ENCODE measurements at places on chromosomes 5 and 9. TPM values are rescaled to one million over a fixed set of nuclear protein-coding genes. Genes with fewer than 3 reads are reported as not detected.

DNA sequence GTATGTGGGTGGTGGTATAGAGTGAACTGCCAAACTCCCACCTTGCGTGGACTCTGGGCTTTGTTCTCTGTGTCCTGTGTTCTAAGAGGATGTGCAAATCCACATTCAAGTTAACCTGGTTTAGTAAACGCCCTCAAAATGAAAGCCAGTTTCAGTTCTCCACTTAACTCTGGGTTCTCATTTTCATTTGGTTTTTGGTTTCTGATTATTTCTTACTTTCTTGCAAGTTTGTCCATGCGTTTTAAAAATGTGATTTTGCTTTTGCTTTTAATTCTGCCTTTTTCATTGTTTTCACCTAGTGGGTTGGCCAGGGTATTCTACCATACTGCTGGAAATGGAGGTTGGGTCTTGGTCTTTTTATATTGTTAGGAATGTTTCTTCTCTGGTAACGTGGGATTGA is 38.2 kb downstream of the GALNT10 start:
- DNase-seq = no peak

DNA sequence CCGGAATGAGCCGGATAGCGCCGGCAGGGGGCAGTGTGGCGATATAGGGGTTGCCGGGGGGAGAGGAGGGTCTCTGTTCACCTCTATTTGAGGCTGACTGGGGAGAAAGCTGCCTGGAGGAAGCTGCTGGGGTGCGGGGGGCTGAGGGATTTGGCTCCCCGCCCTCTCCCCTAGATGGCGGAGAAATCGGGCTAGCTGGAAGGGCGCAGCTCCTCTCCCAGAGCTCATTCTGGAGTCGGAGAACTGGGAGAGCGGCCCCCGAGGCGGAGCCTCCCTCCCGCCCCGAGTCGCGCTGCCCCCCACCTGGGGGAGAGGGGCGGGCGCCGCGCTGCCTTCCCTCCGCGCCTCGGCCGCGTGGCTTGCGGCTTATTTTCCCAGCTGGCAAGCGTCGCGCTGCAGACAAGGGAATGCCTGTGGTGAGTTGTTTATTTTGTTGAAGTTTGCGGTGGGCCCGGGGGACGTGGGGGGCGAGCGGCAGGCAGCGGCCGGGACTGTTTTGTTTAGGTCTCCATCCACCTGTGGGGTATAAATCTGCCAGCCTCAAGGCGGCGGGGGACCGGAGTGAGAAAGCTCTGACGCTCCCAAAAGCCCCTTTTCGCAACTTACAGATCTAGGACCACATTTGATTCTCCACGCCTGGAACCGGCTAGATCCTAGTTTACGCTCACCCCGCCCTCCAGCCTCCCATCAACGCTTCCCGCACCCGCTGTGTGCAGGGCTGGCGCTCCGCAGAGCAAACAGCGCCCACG is 4.1 kb upstream of the RGMB start:
- DNase-seq = peak; percentile 58

GRCh38 chr9:125521462-125522327 is 185.3 kb downstream of the MAPKAP1 start:
- peak; percentile 94 for DNase-seq

- DNase-seq = no peak
Observed at GRCh38 chr9:127175319-127175715, 52.9 kb upstream of the ANGPTL2 start.

DNA sequence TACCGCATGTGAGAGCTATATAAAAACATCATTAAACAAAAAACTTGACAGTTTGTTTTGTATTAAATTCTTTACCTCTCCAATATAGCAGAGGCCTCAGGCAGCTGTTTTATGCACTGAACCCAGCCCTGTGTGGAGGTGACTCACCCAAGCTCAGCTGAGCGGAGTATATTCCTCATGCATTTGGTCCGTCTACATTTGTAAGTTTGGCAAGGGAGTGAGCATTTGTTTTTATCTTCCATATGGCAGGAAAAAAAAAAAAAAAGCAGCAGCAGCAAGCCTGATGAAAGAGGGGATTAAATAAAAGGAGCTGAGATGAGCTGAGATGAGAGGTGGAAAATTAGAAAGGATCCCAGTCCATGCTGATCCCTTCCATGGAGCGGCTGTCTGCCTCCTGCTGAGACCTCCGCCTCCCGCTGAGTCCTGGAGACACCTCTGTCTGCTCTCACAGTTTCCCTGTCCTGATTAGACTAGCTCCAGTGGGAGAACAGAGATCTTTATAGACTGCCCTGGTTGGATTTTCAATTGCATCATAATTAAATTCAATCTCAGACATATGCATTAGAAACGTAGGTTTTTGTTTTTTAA is 112.0 kb upstream of the CTNND2 start:
- no peak for DNase-seq

- DNase-seq = no peak
Observed at GRCh38 chr5:155282503-155283107, 269.1 kb downstream of the KIF4B start.

- no peak for DNase-seq
Observed at GRCh38 chr9:81119591-81119990, 569.8 kb downstream of the TLE1 start.

The RBM18 gene
- 22.5 TPM for total RNA-seq

The KLF4 gene
- total RNA-seq = 3.6 TPM

All from SK-MEL-5 (cell line).